ENCODE measurements at places on chromosomes 11 and 22. TPM values are rescaled to one million over a fixed set of nuclear protein-coding genes. Genes with fewer than 3 reads are reported as not detected.
A peak's percentile ranks its signal among the peaks of the same experiment; 100 is the strongest.

DNA sequence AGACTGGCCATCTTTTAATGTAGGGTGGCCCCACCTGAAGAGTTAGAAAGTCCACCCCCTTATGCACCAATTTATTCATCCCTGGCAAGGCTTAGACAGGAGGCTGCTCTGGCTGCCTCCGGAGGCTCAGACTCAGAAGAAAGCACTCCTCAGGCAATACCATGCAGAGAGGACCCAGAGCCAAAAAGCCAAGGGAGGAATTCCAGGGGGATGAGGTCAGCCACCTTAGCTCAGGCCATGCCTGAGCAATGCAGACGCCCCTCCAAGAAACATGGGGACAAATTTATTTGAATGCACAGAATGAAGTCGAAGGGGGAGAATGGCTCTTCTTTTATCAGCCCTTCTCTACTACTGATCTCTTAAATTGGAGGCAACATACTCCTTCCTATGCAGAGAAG lies 39.7 kb upstream of the GLYAT start:
- DNase-seq: no peak

GRCh38 chr11:99268886-99269285 lies 248.1 kb downstream of the CNTN5 start:
- no peak for DNase-seq

GRCh38 chr22:22877523-22878210 lies 9.9 kb upstream of the IGLL5 start:
- DNase-seq: no peak

DNA sequence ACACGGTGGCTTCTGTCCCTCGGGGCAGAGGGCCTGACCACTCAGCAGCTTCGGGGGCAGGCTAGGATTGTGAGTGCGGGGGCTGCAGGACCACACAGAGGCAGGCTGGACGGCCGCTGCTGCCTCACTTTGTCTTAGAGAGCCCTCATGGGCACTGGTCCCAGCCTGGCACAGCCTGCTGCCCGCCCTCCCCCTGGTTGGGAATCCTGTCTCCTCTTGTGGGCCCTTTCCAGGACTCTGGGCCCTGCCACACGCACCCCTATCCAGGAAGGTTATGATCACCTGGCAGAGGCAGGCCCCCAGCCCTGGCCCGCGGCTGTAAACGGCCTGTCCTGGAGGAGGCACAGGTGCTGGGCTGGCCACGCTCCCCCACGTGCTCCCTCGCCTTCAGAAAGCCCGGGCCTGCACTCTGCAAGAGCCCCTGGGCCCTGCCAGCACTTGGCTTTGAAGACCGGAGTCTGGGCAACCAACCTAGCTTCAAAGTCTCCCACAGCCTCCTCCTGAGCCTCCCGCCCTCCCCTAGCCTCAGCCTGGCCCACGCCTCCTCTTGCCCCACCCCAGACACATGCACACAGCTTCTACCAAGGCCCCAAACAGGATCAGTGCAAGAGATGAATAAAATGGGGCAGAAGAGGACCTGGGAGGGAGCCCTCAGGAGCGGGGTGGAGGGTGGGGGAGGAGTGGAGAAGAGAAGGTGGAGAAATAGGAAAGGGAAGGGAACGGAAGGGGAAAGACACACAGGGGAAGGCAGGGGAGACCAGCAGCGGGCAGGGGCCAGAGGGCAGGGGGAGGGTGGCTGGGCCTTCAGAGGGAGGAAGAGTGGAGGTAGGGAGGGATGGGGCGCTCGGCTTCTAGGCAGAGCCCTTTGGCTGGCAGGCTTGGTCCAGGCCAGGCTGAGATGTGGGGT lies 31.0 kb downstream of the SYT7 start:
- no peak for DNase-seq

DNA sequence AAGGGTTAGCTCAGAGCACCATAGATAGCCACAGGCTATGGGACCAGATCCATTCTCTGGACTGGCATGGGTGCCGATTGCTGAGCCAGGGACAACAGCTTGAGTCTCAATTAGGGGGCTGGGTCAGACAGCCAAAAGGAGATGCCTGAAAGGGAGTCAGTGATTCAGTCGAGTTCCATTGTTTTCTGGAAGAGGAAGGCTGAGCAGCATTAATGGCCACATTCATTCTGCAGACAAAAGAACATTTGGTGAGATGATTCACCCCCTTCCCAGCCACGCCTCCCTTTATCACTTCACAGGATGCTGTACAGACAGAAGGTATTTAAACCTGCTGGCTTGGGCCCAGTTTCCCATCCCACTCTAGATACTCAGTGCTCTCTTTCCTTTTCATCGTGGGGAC lies 131.9 kb downstream of the ADAMTS15 start:
- no peak for DNase-seq

DNA sequence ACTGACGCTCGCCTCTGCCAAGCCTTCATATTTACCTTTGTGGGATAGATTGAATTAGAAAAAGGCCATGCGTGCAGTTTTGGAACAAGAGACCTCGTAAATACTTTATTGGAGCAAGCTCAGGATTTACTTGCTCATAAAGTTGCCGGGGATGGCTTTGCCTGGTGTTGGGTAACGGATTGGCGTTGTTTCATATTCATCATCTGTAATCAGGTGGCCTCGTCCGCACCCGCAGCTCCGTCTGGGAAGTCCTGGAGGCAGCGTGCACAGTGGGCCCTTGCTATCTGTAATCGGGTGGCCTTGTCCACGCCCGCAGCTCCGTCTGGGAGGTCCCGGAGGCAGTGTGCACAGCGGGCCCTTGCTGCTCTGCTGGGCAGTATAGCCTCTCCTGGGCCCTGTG lies 1209.3 kb downstream of the BRD1 start:
- no peak for DNase-seq

DNA sequence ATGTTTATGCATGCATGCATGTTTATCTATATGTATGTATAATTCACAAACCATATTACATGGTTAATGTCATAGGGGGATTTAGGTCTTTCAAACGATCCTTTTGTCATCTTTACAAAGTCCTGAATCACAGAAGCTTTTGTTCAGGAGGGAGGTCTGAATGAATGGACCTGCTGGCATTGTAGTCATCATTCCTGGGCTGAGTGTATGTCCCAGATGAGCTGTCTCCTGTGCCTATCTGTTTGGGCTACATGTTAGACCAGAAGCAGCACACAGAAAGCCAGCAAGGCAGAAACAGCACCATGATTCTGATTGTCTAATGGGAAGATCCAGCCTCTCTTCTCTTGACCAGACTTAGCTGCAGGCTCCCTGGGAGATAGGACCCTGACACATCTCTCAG lies 69.5 kb downstream of the ADM start:
- no peak for DNase-seq

- DNase-seq: no peak
These were observed 79.8 kb upstream of the SC5D start for GRCh38 chr11:121212536-121213361.

GRCh38 chr22:23069502-23070357 lies 589 bp upstream of the GNAZ start:
- DNase-seq: peak; percentile 80

GRCh38 chr11:44483919-44484610 lies 81.4 kb upstream of the CD82 start:
- DNase-seq: no peak

GRCh38 chr11:75441804-75442132 lies 8.8 kb upstream of the KLHL35 start:
- DNase-seq: no peak

DNA sequence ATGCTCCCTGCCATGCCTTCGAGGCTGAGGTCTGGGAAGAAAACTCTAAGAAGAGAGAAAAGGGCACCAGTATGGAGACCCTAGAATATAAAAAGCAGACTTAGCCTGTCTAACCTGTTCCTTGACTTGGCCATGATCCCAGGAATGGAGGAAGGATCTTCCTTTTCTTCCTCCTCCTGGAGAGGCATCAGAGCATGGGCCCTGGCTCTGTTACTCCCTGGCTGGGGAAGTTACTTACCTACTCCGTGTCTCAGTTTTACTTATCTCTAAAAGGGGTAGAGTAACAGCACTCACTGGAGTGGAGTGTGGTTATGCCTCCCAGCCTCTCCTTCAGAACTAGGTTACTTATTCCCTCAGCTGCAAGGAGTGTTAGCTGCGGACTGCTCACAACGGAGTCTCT lies 55.2 kb upstream of the PHF21A start:
- DNase-seq: no peak

DNA sequence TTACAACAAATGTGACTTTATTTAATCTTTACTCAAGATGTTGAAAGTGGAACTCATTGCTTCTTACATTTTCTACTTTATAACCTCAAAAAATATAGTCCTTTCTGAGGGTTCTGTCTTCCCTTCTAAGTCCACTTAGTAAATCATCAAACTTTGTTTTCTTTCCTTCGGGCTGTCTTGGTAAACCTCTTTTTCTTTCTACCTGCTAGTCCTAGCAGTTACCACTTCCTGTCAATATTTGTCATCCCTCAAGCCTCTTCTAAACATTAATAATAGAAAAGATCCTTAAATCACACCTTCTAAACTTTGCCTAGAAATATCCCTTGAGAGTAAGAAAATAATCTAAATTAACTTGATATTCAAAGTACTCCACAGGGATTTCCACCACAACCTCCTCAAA lies 580.4 kb downstream of the CNTN5 start:
- no peak for DNase-seq

- no peak for DNase-seq
These were observed 11.7 kb upstream of the VPS37C start for GRCh38 chr11:61172888-61173287.

DNA sequence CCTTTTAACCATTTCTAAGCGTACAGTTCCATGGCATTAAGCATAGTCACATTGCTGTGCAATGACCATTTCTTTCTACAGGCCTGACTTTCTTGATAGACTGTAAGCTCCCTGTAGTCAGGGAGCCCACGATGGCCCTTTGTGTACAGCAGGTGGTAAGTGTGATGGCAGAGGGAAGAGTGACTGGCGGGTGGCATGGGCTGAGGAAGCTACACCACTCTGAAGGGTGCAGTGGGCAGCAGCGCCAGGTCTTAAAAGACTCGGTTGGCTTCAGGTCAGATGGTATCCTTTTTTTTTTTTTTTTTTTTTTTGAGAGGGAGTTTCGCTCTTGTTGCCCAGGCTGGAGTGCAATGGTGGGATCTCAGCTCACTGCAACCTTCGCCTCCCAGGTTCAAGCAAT lies 1.6 kb downstream of the PPM1F start:
- no peak for DNase-seq

- DNase-seq: no peak
These were observed 23.1 kb downstream of the OR2AT4 start for GRCh38 chr11:75073459-75074190.

DNA sequence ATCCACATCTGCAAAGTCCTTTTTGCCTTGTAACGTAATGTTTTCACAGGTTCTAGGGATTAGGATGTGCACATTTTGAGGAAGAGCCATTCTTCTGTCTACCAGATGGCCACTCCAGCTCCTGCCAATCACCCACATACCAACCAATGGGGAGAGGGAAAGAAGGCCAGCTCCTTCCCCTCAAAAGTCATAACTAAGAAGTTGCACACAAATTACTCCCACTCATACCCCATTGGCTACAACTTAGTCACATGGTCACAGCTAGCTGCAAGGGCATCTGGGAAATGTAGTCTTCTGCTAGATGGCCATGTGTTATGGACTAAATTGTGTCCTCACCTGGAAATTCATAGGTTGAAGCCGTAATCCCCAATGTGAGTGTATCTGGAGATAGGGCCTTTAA lies 15.4 kb upstream of the MYOD1 start:
- DNase-seq: no peak

GRCh38 chr22:47899894-47900293 lies 1137.4 kb downstream of the TBC1D22A start:
- no peak for DNase-seq

GRCh38 chr11:125955856-125956255 lies 10.0 kb downstream of the VSIG10L2 start:
- DNase-seq: peak; percentile 48

- no peak for DNase-seq
These were observed 2.4 kb downstream of the PAFAH1B2 start for GRCh38 chr11:117146521-117146920.

GRCh38 chr11:59180168-59180776 lies 8.3 kb downstream of the DTX4 start:
- DNase-seq: no peak

DNA sequence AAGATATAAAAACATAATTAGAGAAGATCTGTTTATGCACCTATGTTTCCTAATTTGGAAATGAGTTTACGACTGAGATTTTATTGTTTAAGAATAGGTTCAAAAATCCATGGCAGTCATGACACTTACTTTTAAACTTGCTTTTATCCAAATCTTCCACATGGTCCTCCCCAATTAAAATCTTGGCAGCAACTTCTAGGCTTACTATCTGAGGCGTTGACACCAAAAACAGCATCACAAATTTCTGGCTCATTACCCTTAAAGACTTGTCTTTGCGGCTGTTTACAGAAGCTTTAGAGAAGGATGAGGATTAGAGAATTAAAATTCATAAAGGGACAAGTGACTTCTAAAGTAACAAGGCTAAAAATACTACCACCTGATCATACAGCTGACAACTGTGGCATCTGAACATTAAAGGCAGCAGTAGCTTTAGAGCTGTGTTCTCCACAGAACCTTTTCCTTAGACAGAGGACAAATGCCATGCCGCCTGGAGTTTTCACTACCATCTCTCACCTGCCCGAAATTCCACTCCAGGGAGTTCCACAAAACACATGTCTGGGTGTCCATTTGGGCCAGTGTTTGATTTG lies 6.4 kb downstream of the E2F8 start:
- DNase-seq: no peak

- no peak for DNase-seq
These were observed 21.4 kb upstream of the RASL10A start for GRCh38 chr22:29336751-29337490.

- DNase-seq: no peak
These were observed 8.5 kb downstream of the TNNT3 start for GRCh38 chr11:1927848-1928469.

GRCh38 chr11:34658071-34659015 lies 37.5 kb downstream of the EHF start:
- no peak for DNase-seq

GRCh38 chr22:30045494-30045887 lies 34.8 kb upstream of the HORMAD2 start:
- peak; percentile 62 for DNase-seq

DNA sequence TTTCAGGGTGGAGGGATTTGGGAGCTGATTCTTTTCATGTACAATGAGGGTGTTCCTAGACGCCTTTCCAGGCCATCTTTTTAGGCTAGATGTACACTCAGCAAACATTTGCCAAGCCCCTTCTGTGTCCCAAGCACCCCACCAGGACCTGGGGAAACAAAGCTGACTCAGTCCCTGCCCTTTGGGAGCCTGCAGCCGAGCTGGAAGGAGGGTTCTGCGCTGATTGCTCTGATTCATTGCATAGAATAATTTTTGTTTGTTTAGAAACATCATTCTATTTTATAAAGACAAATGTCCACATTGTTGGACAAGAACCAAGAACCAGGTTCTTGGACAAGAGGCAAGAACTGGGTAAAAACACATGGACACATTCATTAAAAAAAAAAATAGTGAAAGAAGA lies 16.7 kb downstream of the TP53AIP1 start:
- DNase-seq: no peak

GRCh38 chr11:115884800-115885534 lies 380.8 kb upstream of the CADM1 start:
- no peak for DNase-seq

Gene CBX7
- total RNA-seq: 58.5 TPM

Gene GGTLC3
- total RNA-seq: not detected

Gene NLRP10
- 115 TPM for total RNA-seq

Gene IGHMBP2
- total RNA-seq: 33.3 TPM

Gene IL17REL
- total RNA-seq: not detected

Gene GAL
- 4.7 TPM for total RNA-seq

Gene TEX54
- total RNA-seq: not detected

Gene CCDC87
- 0.21 TPM for total RNA-seq

Gene HEPACAM
- total RNA-seq: 0.97 TPM

Gene NXPE4
- not detected for total RNA-seq

Gene BAIAP2L2
- total RNA-seq: 1.9 TPM

Gene NNMT
- 141 TPM for total RNA-seq

Gene ARHGAP8
- total RNA-seq: 3.1 TPM

Gene CRYBB3
- total RNA-seq: 0.65 TPM

Gene SCN3B
- total RNA-seq: 0.51 TPM

Gene MAML2
- total RNA-seq: 17.6 TPM

Gene CCDC82
- total RNA-seq: 5.4 TPM
